ENCODE measurements at places on chromosomes 7 and 10. TPM values are rescaled to one million over a fixed set of nuclear protein-coding genes. Genes with fewer than 3 reads are reported as not detected.

DNA sequence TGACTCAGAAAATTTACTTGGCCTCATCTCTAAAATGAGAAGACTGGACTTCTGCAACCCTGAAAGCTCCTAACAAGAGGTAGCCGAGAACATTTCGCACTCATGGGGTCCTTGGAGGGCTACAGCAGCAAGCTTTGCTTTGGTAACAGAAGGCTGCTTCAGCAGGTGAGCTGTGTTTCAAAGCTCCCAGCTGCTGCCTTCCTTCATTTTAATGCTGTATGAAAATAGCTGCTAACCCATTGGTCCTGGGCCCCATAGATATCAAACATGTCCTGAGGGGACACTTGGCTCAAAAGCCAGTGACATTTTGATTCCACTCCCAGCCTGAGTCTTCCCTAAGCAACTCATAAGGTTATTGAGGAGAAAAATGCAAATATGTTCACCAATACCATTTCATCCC is 14.3 kb upstream of the MALSU1 start:
- no peak for DNase-seq

DNA sequence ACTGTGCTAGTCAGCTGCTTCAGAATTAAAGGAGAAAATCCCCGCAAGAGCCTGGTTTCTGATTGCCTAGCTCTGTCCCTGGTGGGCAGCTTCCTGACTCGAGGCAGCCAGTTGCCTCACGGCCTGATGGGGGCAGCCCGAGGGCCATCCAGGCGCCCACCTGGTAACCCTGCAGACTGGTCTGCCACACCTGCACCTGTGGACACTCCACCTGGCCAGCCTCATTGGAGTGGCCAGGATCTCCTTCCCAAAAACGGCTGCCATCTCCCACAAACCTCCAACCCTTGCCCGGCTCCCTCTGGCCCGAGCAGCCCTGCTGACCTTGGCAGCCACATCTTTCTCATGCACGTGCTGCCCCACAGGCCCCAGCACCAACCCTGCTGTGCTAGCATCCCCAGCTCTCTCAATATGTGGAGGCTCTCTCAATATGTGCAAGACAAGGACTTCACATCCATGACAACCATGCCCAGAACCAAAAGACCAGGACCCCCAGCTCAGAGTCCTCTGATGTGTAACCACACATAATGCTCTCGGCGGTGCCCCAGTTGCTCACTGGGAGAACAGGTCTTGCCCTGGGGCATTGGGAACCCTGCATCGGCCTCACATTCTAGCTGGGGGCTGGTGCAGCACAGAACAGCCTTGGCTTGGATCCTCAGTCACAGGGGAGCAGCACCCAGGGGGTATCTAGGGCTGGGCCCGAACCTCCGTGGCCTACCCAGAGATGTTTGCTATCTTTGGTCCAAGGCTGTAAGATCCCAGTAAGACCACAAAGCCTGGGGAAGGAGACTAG is 14.6 kb downstream of the DRGX start:
- DNase-seq = no peak

DNA sequence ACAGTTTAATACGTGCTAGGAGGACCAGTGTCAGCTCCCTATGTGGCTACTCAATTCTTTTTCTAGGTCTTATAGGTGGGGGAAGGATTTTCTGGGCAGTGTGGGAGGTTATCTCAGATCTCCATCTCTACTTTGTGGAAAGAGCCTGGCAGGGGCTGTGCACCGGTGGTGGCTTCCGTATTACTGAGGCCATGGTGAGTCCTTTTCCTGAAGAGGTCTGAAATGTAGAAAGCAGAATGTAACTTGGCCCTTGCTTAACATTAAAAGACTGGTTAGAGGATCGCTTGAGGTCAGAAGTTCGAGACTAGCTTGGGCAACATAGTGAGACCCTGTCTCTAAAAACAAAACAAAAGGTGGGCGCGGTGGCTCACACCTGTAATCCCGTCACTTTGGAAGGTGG is 2.7 kb upstream of the TPST1 start:
- DNase-seq = no peak

WEE2 gene
- total RNA-seq = not detected
